H1 (cell line): ENCODE measurements at places on chromosomes 12 and 14.

DNA sequence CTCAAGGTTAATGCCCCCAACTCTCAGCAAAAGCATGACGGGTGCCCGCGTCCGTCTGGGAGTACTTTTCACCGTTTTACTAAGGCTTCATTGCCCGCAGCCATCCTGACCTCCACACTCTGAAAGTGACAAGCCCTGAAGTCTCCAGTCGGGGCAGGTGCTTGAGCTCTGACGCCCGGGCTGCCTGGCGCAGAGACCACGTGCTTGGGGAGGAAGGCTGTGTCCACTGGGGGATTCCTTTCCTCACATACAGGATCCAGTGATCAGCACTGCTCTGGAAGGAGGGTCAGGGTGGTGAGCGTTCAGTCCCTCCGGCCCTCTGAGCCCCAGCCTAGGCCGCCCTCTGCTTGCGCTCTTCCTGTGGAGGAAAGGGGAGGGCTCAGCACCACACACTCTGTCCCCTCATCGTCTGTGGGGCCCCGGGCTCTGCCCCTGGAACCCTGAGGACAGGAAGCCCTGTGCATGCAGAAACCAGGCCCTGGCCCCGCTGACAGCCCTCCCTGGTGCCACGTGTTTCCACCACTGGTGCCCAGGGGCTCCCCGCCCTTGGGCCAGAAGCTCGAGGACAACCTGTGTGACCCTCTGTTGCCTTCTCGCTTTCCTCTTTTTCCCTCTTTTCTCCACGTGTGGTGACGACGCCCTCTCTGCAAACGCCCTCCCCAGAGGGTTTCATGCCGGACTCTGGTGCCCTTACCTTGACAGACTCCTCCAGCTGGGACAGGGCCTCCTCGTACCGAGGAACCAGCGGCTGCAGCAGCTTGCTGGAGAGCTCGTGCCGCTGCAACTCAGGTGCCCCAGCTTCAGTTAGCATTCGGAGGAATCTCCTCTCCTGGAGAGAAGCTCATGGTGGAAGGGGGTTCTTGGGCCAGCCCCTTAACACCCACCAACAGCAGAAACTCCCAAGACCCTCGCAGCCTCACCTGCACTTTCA is 4.9 kb downstream of the DDX51 start:
- DNase-seq = no peak

- DNase-seq = no peak
Observed at GRCh38 chr12:70485704-70486103, 119.6 kb downstream of the KCNMB4 start.

DNA sequence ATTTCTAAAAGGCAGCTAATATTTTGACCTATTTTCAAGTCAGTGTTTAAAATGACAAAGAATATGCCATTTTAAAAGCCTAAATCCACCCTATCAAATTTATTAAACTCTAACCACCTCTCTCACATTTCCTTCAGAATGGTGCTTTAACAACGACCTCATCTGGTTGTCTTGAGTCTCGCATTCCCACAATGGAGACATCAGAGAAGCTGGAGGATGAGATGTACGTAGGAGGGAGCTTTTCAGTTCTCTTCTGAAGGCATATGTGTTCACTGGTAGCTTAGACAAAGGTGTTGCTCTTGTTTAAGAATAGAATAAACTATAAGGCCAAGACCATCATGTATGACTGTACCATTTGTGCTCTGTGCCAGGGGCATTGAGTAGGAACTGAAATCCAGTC is 82.9 kb downstream of the BCL2L14 start:
- no peak for DNase-seq

DNA sequence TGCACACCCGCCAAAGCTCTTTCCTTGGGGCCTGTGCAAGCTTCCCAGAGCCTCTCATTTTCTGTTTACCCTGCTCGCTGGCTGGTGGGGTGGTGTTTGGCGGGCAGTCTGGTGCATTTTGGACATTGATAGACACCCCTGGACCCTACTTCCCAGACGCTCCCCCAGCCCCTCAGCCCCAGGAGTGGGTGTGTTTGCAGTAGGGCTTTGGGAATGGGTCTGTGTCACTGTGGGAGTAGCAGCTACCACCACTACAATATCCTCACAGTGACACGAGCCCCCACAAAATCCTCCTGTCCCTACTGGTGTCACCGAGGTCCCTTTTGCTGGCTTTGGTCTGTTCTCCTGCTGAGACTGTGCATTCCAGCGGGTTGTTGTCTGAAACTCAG is 371.3 kb downstream of the TMEM121 start:
- DNase-seq = no peak

DNA sequence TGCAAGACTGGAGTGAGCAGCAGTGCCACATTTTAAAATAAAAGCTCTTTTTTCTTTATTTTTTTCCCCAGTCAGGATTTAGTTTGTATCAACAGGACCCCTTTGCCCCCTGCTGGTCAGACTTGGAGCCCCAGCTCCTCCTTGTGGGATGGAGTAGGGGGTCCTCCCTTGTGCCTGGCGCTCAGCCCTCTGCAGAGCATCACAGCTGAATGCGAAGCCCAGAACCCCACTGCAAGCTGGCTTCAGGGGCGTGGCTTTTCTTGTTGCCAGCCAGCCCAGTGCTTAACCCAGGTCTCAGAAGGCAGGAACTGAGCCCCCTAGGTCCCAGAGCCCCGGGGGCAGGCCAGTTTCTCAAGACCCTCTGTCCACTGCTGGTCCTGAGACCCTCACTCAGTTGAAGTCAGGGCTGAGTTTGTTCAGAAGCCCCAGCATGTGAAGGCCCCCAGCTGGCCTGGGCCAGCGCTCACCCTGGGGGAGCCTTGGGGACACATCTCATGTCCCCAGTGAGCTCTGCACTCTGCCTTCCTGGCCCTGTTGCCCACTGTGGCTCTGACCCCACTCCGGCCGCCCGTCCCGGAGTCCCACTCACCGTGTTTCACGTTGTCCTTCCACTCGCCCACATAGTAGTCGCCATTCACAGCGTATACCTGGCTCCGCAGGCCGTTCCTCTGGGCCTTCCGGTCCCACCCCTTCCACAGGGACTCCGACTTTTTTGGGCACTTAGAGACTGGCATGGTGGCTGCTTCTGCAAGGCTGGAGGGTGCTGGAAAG is 519 bp downstream of the MORN3 start:
- DNase-seq = no peak

DNA sequence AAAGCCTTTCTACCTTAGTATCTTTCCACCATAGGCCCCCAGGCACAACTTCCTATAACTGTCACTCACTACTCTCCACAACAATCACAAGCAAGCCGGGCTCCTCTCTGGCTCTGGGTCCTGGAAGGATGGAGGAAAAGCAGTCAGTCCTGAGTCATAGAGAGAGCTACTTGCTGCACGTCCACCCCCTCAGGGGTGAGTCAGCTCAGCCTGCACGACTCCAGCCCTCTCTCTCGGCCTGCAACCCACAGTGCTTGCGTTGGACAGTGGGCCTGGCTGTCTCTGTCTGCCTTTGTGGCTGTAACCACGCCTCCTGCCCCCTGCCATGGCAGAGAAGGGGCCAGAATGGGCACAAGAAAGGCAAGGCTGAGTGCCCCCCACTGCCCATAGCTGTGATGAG is 154.1 kb upstream of the FKBP4 start:
- DNase-seq = no peak

DNA sequence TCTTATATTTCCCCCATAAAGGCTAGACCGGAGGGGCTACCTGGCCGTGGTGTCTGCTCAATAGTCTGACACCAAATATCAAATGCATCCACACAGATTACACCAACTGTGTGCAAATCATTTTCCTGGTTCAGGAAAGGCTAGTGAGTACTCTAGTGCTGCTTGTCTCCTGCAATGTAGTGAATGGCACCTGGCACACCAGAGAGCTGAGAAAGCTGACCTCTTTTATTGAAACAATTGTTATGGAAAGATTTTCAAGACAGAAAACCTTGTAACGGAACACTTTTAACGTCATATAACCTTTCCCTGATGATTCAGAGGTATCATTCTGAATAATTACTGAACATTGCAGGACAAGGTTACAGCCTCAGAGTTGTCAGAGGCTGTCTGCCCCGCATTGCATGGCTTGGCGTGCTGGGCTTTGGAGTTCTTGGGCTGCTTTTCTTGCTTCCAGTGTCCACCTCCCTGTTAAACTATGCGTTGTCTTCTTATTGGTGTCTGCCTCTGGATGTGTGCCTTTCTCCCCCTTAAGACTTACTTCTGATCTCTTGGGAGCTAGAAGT is 40.7 kb upstream of the HDAC7 start:
- DNase-seq = no peak

DNA sequence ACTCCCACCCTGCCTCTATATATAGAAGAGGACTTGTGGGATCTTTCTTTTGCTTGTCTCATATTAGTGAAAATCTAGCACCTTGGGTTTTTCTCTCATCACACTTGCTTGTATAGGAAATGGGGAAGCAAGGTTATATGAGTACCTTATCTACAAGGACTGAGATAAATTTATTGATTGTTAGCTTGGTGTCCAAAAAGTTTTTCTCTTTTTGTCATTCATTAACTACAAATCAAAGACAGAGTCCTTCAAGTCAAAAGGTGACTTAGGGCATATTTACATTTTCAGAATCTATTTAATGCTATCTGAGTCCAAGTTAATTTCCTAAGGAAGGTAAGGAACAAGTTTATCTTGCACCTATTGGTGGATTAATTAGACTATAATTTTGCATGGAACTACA is 92.7 kb downstream of the SNAPC1 start:
- no peak for DNase-seq

DNA sequence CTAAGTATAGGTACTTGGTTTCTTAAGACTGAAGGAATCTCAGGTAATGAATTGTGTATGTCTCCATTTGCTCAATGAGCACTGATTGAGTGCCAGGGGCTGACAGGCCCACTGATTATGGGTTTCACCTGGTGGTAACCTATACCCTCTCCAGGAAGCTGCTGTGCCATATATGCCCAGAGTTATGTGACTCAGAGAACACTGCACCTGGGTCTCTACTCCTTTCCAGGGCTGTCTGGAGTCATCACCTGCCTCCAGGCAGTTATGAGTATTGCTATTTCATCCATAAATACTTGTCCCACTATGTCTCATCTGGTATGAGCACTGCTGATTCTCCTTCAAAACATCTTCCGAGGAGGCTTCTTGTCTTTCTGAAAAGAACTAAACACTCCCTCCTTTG is 692.9 kb downstream of the BCL11B start:
- DNase-seq = no peak

DNA sequence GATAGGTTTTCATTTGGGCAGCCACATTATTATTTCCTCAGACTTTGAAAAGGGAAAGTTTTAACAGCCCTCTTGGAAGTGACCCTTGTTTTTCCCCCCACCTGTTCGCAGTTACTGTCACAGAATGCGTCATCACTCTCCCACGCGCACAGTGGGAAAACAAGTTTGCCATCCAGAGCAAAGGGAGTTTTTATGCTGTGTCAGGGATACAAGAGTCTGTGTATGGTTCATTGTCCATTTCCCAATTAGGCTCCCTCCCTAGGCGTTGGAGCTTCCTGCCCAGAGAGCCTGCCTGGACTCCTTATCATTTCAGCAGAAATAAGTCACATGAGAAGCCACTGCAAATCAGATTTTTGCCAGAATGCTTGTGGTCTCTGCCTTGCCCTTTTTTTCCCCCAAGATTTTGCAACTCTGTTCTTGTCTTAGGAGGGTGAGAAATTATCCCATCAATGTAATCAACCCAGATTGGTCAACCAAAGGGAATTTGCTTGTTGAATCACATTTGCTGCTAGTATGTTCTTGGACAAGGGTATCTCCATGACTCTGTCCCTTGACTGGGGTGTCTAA is 104.1 kb downstream of the IGF1 start:
- no peak for DNase-seq
